ENCODE measurements at places on chromosomes 3 and 15. TPM values are rescaled to one million over a fixed set of nuclear protein-coding genes. Genes with fewer than 3 reads are reported as not detected.

Gene PLS1
- 13.9 TPM for total RNA-seq

GRCh38 chr3:71247221-71247957, 336.1 kb downstream of the FOXP1 start:
- DNase-seq, result peak; percentile 15

Gene SENP7
- 7.8 TPM for total RNA-seq

- DNase-seq, result peak; percentile 54
These were observed 35.0 kb upstream of the ABHD17C start for GRCh38 chr15:80660119-80660518.

Gene RASGRP1
- total RNA-seq, result 0.52 TPM

Gene KIF7
- 1.9 TPM for total RNA-seq

Gene ATXN7
- 3.2 TPM for total RNA-seq

Gene ALPK3
- 0.25 TPM for total RNA-seq

DNA sequence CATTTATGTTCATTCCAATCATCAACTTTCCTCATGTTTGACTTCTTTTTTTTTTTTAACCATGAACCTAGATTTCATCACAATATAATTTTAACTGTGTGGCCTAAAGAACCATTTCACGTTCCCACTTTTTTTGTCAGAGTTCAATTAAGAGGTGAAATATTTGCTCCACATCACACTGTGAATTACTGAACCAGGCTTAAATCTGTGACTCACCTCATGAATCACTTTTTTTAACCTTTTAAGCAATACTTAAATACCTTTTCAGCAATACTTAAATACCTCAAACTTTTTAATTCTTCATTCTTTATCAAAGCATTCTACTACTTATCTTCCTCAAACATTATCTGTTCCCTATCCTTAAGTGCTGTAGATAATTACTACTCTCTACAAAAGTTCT, 137.6 kb downstream of the SI start:
- DNase-seq, result peak; percentile 25

- no peak for DNase-seq
These were observed 11.7 kb upstream of the ARL14 start for GRCh38 chr3:160665231-160665630.

Gene ZNF502
- total RNA-seq, result 0.15 TPM

DNA sequence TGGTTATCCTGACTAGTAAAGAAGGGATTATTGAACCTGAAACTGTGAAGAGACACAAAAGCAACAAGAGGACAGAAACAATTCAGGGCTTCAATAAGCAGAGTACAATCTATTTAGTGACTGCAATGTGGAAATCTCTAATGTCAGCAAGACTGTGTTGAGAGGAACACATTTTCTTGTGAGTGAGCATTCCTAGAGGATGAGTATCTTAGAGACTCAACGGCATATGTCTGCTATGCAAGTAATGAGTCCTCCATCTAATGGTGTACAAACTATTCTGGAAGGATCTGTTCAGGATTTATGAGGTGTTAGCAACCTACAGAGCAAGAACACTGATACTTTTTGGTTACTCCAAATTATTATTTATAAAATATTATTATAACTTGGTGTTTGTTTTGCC, 226.5 kb upstream of the NDN start:
- DNase-seq, result no peak

Gene PRICKLE2
- 3.2 TPM for total RNA-seq

DNA sequence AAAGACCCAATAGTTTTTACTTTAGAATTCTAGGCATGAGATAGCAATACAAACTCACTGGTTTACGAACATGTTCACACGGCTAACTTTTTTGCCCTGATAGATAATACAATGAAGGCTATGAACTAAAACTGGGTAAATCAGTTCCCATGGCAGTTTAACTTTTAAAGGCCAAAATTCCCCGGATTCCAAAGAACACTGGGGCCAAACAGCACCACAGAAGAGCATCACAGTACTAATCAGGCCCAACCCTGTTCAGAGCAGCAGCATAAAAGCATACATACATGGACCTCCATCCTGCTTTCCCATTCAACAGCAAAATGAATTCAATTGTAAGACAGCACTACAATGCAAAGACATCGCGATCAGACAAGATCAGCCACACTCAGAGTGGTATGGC, 540.3 kb upstream of the CCDC54 start:
- DNase-seq, result peak; percentile 72

GRCh38 chr15:94380798-94381197, 149.4 kb downstream of the MCTP2 start:
- DNase-seq, result no peak

GRCh38 chr3:25594007-25594502, 70.7 kb downstream of the TOP2B start:
- DNase-seq, result peak; percentile 75

GRCh38 chr15:67335534-67336222, 81.1 kb downstream of the IQCH start:
- DNase-seq, result no peak

DNA sequence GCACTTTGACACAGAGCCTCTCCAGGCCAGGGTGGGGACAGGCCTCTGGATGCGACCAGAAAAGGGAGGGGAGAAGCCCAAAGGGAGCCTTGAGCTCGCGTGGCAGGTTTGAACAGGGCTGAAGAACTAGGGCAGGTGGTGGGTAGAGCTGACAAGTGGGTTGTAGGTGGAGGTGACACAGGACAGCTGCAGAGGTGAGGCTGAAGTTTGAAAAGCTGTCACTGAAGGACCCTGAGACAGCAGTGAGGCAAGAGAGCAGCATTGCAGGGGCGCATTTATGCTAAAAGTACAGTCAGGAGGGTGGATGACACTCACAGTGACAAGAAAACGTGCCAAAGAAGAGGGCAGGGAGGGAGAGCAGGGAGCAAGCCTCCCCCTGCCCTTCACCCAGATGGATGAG, 21.8 kb upstream of the EPB42 start:
- no peak for DNase-seq

GRCh38 chr15:48609486-48609885, 36.0 kb downstream of the FBN1 start:
- DNase-seq, result no peak

Gene IL5RA
- total RNA-seq, result not detected

Gene SLC6A1
- not detected for total RNA-seq

- DNase-seq, result peak; percentile 42
These were observed 73.9 kb upstream of the CHRNB4 start for GRCh38 chr15:78714890-78715289.

DNA sequence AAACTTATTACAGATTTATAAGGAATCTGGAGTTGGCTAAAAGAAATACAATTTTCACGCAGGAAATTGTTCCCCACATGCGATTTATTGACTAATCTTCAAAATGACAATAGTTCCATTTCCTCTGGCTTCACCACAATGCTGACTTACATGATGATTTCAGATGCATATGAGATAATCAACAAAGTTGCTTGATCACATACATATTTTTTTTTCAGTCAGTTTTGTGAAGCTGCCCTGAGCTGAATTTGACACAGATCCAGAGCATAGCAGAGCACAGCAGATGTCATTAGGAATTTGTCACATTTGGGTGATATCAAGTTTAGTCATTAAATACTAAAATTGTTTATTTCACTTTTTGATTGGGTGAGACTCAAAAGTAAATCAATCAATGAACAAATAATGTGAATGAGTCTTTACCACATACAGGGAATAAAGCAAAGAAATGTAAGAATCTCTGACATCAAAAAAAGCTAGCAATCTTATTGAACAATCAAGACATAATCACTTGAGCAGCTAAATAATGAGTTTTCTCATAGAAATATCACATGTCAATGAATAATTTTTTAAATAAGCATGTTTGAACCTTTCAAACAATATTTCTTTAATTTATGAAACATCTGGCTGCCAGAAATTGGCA, 18.3 kb downstream of the CPB1 start:
- DNase-seq, result no peak

Gene ZNF710
- 11.0 TPM for total RNA-seq

GRCh38 chr3:123834631-123835030, 49.5 kb downstream of the MYLK start:
- DNase-seq, result peak; percentile 100

- DNase-seq, result peak; percentile 38
These were observed 203.6 kb downstream of the WNT5A start for GRCh38 chr3:55283441-55283925.

DNA sequence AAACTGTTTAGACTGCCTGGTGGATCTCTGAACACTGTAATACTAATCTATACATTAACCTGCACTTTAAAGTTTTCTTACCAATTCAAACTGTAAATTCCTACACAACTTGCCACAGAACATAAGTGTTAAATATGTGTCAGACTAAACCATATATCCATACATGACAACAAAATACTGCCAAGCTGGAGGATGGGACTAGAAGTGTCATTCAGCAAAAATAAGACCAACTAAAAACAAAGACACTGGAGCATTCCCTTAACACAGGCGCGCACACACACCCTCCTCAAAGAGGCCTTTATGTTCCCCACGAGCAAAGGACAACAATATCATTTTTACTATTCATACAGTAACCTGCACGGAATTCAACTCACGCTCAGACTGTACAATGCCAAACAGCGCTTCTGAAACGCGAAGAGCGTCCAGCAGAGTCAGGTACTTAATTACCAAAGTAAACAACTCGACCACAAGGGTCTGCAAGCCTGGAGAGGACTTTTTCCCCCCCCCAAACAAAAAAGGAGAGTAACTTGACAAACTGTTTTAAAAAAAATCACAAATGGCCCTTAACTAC, 1.1 kb downstream of the DCUN1D1 start:
- DNase-seq, result peak; percentile 23

GRCh38 chr15:40763801-40764628, at the start of gene GCHFR:
TSS of gene GCHFR (plus strand) at chr15:40764068. CDS start at chr15:40764181, 113 bp downstream.
- peak; percentile 79 for DNase-seq

Gene ANP32A
- total RNA-seq, result 102 TPM

GRCh38 chr15:83066034-83066733, 868 bp downstream of the BTBD1 start:
- peak; percentile 19 for DNase-seq

- no peak for DNase-seq
These were observed 290.4 kb upstream of the STT3B start for GRCh38 chr3:31242026-31242960.

- no peak for DNase-seq
These were observed 14.0 kb downstream of the FBXL22 start for GRCh38 chr15:63611177-63611576.

Gene OCA2
- not detected for total RNA-seq

GRCh38 chr15:42584031-42584765, 8.8 kb downstream of the STARD9 start:
- DNase-seq, result peak; percentile 64

Gene BTLA
- not detected for total RNA-seq

Gene PLA2G4E
- not detected for total RNA-seq

GRCh38 chr3:66431494-66431893, 69.3 kb downstream of the LRIG1 start:
- peak; percentile 88 for DNase-seq

- DNase-seq, result no peak
These were observed 7.3 kb downstream of the BCL6 start for GRCh38 chr3:187738071-187738330.

- peak; percentile 50 for DNase-seq
These were observed 209.3 kb upstream of the UMPS start for GRCh38 chr3:124520970-124521369.

Gene GTPBP8
- total RNA-seq, result 48.9 TPM

Gene CAMP
- total RNA-seq, result not detected

GRCh38 chr3:50815844-50816243, 141.1 kb downstream of the DOCK3 start:
- DNase-seq, result peak; percentile 3

Gene UROC1
- total RNA-seq, result not detected

- peak; percentile 64 for DNase-seq
These were observed 86.1 kb downstream of the TJP1 start for GRCh38 chr15:29736012-29736743.

- no peak for DNase-seq
These were observed 765 bp upstream of the UBE2E2 start for GRCh38 chr3:23202203-23202920.

DNA sequence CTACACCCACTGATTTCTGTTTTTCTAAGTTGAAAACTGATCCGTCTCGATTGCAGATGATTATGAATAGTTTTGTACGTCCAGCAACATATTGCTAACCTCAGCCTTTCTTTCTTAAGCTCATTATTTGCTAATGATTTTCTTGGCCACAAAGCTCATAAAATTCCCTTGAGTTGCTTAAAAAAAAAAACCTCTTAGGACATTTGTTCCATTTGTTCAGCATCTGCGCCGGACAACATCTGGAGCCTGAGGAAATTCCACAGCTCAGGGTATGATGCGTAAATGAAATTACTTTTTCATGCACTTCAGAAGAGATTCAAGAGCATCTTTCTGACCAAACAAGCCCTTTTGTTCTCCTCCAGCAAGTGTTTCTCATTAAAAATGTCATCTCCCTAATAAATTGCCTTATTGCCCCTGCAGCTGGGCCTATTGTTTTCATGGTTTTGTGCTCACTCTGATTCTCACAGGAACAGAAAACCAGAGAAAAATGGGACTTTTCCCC, 249.1 kb upstream of the MCTP2 start:
- no peak for DNase-seq

- DNase-seq, result no peak
These were observed 40.8 kb downstream of the KAT2B start for GRCh38 chr3:20080956-20081554.

- DNase-seq, result no peak
These were observed 20.9 kb upstream of the SLC28A2 start for GRCh38 chr15:45231132-45231531.
